ENCODE measurements at places on chromosomes 2 and 18. TPM values are rescaled to one million over a fixed set of nuclear protein-coding genes. Genes with fewer than 3 reads are reported as not detected.

DNA sequence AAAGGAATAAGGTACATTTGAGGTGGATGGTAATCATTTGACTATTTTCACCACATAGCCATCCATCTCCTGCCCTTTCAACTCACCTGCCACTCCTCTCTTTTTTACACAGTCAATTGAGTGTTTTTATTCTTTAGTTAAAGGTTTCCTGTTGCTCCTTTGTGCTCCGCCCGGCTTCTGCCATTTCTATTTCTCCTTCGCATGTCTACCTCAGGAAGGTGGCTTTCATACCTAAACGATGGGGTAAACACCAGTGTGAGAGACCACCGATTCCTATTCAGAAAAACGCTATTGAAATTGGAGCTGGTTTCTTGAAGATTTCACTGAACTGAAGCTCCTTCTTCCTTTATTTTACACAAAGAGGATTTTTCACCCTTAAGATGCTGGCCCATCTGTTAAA is 1628.0 kb upstream of the PIK3C3 start:
- no peak for DNase-seq
- H3K27me3 ChIP-seq, result no peaks in the 10 kb centered on the region
- no peaks in the 10 kb centered on the region for H3K4me1 ChIP-seq
- H3K27ac ChIP-seq, result no peak overlapping the region

- H3K4me3 ChIP-seq, result peak within 1 kb of the TSS; percentile 22
- no peaks in the 10 kb centered on the region for H3K36me3 ChIP-seq
- no peak for DNase-seq
- peaks cover 12% of the 10 kb centered on the region for H3K4me1 ChIP-seq
Observed at GRCh38 chr18:46756559-46757201, at the start of gene ST8SIA5. ST8SIA5 (minus strand) TSS chr18:46757053; CDS start chr18:46756508, 545 bp downstream.

DNA sequence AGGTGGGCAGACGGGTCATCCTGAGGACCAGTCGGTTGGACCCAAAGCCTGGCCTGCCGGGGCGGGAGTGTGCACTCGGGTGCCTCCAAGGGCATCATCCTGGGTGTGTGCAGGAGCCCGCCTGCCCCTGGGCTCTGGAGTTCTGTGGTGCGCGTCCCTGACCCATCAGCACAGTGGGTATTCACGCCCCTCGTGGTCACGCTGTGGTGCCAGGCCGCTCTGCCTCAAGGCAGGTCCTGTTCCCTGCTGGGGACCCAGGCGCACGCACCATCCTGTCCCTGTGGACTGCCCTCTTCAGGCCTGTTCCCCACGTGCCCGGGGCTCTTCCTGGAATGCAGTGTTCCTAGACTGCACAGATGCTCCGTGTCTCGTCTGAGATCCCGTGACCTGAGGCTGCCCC is 14.3 kb upstream of the D2HGDH start:
- H3K4me3 ChIP-seq, result no peak overlapping the region
- H3K27me3 ChIP-seq, result no peaks in the 10 kb centered on the region
- DNase-seq, result no peak
- H3K4me1 ChIP-seq, result no peaks in the 10 kb centered on the region

DNA sequence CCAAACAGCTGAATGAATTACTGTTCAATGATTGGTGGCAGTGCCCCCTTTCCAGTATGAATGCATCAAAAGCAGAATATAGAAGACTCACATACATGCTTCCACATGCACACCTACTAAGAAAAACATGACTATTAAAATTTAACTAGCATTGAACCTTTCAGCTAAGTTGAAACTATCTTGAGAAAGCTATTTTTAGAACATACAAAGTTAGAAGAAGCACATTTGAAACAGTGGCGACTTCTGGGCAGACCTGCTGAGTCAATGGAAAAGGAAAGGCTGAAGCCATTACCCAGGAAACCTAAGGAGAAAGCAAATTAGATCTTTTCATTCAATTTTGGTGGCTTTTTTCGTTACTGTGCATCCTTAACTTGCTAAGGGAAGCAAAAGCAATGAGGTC is 55.9 kb downstream of the PLA2R1 start:
- H3K27me3 ChIP-seq, result peaks cover 6% of the 10 kb centered on the region
- no peaks in the 10 kb centered on the region for H3K36me3 ChIP-seq
- H3K4me1 ChIP-seq, result no peaks in the 10 kb centered on the region
- H3K4me3 ChIP-seq, result no peak overlapping the region

DNA sequence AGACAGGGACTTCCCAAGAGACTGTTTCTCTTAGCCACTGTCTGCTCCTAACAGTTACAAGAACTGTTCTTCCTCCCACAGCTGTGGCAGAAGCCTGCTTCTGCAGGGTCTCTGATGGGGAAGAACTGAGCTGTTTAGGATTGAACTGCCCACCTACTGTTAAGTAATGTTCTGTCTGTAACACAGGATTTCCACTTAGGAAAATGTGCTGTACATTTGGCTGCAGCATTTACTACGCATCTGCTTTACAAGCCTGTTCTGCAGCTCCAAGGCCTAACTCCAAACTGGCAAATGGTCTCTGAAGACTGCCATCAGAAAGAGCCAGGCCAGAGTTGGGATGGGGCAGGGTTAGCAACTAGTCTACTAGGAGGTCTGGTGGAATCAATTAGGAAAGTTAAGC is 87.8 kb upstream of the UPP2 start:
- no peak overlapping the region for H3K4me3 ChIP-seq
- H3K27ac ChIP-seq, result no peak overlapping the region
- H3K36me3 ChIP-seq, result no peaks in the 10 kb centered on the region
- peaks cover 7% of the 10 kb centered on the region for H3K4me1 ChIP-seq
- peaks cover 2% of the 10 kb centered on the region for H3K27me3 ChIP-seq
- DNase-seq, result no peak

DNA sequence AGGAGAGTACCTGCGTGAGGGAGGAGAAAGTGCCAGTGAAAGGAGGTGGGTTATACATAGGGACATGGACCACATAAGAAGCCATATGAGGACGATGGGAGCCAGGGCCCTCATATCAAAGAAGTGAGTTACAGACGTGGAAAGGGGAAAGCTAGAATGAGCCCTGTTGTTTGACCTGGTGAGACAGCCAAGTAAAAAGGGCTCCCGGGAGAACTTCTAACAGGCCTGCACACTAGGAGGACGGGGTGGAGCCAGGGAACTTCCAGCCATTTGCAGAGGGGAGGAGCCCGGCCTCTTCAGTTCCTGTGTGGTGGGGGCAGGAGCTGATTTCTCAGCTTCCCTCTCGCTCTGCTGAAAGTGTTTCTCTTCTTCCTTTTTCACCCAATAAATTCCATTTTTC is 84.1 kb upstream of the SLC66A3 start:
- no peaks in the 10 kb centered on the region for H3K36me3 ChIP-seq
- no peak overlapping the region for H3K4me3 ChIP-seq
- peak; percentile 19 for DNase-seq
- H3K4me1 ChIP-seq, result no peaks in the 10 kb centered on the region
- H3K27me3 ChIP-seq, result peaks cover 20% of the 10 kb centered on the region
- H3K27ac ChIP-seq, result no peak overlapping the region

DNA sequence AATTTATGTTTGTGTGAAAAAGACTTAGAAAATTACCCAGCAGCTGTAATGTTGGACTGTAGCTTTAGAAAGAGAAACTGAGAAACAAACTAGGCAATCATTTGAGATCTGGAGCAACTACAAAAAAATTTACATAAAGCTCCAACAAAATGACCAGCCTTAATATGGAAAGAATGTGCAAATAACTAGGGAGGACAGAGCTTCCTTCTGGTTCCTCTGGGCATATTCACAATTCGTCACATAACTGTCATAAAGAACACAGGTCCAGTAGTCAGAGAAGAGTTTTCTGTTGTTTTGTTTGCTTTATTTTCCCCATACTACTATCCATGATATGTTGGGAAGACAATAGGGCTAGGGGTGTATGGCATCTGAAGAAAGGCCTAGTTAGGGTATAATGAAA is 416.8 kb upstream of the DSEL start:
- H3K36me3 ChIP-seq, result no peaks in the 10 kb centered on the region
- no peaks in the 10 kb centered on the region for H3K27me3 ChIP-seq
- no peak overlapping the region for H3K4me3 ChIP-seq

- no peak overlapping the region for H3K27ac ChIP-seq
- peaks cover 11% of the 10 kb centered on the region for H3K4me1 ChIP-seq
- DNase-seq, result no peak
- peaks cover 5% of the 10 kb centered on the region for H3K36me3 ChIP-seq
- no peaks in the 10 kb centered on the region for H3K27me3 ChIP-seq
Observed at GRCh38 chr2:3200420-3200939, 177.1 kb downstream of the EIPR1 start.

GRCh38 chr2:209091056-209091455 is 332.8 kb upstream of the MAP2 start:
- no peak overlapping the region for H3K4me3 ChIP-seq
- no peaks in the 10 kb centered on the region for H3K36me3 ChIP-seq
- no peaks in the 10 kb centered on the region for H3K4me1 ChIP-seq
- H3K27me3 ChIP-seq, result no peaks in the 10 kb centered on the region
- DNase-seq, result no peak

DNA sequence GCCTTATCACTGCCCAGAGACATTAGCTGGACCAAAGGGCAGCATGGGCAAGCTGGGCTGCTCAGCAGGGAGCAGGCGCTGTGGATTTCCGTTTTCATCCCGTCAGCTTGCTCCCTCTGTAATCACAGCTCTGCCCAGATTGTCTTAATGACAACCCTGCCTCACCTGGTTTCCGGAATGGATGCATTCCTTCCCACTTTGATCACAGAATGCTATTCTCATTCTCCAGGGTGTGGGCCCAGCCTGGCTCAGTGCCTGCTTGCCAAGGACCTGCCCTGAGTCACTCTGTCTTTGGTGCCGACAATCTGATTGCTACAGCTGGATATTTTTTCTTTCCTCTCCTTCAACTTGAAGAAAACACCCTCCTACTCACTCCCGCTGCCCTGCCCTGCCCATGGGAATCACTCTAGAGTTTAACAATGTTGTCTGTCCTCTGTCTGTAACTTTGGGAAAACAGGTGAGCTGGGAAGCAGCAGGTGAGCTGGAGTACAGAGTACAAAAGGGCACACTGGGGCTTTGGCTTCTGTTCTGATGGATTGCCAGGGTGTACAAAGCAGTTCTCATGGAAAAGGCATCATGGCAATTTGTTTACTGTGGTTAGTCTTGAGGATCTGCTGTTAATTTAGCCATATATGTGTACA is 27.2 kb upstream of the FAM136A start:
- no peaks in the 10 kb centered on the region for H3K4me1 ChIP-seq
- H3K27me3 ChIP-seq, result no peaks in the 10 kb centered on the region
- DNase-seq, result no peak
- H3K36me3 ChIP-seq, result no peaks in the 10 kb centered on the region
- H3K27ac ChIP-seq, result no peak overlapping the region
- no peak overlapping the region for H3K4me3 ChIP-seq

DNA sequence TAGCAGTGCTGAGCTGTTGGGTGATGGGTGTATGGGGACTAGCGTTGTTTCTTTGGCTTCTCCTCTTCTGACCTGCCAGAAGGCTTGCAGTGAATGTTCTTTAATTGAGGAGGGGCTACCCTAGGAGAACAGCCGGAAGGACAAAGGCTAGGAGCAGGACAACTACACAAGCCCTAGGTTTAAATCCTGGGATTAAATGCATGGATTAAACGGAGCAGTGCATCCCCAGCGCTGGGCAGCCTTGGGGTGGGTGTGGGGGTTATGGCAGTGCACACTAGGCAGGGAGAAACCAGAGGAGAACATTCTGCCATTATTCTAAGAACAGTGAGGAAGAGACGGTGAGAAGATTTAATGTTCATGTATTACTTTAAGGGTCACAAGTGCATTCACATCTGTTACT is 86.4 kb upstream of the MCFD2 start:
- no peak overlapping the region for H3K4me3 ChIP-seq
- no peak overlapping the region for H3K27ac ChIP-seq
- H3K27me3 ChIP-seq, result no peaks in the 10 kb centered on the region
- H3K4me1 ChIP-seq, result no peaks in the 10 kb centered on the region
- DNase-seq, result no peak

GRCh38 chr2:206530727-206531126 is 87.4 kb downstream of the ADAM23 start:
- H3K27me3 ChIP-seq, result peaks cover 4% of the 10 kb centered on the region
- peaks cover 8% of the 10 kb centered on the region for H3K4me1 ChIP-seq
- H3K4me3 ChIP-seq, result peak overlapping the region; percentile 18
- peak; percentile 23 for DNase-seq

DNA sequence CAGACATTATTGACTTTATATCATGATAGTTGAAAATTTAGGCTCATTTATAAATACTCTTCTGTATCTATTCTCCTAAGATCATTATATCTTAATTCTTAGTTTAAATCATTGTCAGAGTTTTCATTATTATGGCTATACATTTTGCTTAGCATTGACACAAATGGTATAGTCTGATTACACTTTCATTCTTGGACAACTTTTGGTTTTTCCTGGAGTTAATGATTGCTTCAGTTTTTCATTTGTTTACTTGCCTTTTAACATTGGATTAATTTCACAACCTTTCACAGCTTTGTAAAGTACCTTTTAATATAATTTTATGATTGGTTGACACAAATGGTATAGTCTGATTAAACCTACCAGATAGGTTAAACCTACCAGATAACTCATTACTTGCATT is 298.2 kb downstream of the DYSF start:
- no peaks in the 10 kb centered on the region for H3K4me1 ChIP-seq
- DNase-seq, result no peak

- no peaks in the 10 kb centered on the region for H3K27me3 ChIP-seq
Observed at GRCh38 chr2:159755788-159756187, 42.2 kb downstream of the CD302 start.

GRCh38 chr18:63917817-63918216 is 10.1 kb downstream of the SERPINB10 start:
- no peak overlapping the region for H3K27ac ChIP-seq
- no peak for DNase-seq
- H3K4me3 ChIP-seq, result no peak overlapping the region
- H3K36me3 ChIP-seq, result no peaks in the 10 kb centered on the region
- peaks cover 34% of the 10 kb centered on the region for H3K27me3 ChIP-seq

DNA sequence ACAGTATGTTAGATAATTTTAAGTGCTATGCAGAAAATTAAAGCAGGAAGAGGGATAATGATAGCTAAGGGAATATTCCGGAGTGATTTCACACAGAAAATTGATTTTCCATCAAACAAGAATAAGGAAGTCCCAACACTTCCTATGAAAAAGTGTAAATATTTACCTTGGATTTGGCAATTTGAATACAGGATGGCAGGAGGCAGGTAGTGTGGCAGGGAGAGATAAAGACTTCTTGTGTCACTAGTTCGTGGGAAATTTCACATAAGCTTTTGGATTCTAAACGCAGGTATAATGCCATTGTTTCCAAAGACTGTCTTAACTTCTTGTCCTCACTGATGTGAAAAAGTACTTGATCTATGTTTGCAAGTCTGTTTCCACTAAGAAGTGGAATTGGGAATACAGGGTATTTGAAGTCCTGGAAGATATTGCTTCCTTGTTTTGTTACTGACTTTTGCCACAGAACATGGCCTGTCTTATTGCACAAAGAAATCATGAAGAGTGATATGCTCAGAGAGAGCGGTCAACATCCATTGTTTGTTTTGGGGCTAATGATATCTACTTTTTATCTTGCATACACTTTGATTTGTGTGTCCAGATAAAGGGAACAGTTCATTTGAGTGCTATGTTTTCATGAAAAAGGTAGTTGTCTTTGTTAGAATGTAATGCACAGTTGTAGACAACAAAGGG is 1216.1 kb upstream of the FAM98A start:
- no peak for DNase-seq
- H3K36me3 ChIP-seq, result no peaks in the 10 kb centered on the region
- H3K4me1 ChIP-seq, result no peaks in the 10 kb centered on the region
- no peaks in the 10 kb centered on the region for H3K27me3 ChIP-seq
- no peak overlapping the region for H3K4me3 ChIP-seq
- no peak overlapping the region for H3K27ac ChIP-seq

Gene GAREM1
- not detected for total RNA-seq

Gene HSPE1
- total RNA-seq, result 356 TPM

Gene MORN2
- total RNA-seq, result 5.0 TPM

Gene CCT4
- 388 TPM for total RNA-seq

Gene CROCC2
- total RNA-seq, result not detected

Gene CD302
- total RNA-seq, result 0.74 TPM

Gene ITM2C
- 43.2 TPM for total RNA-seq

Gene COLEC12
- not detected for total RNA-seq

Data from activated CD8-positive, alpha-beta T cell treated with anti-CD3 and anti-CD28 coated beads for 36 hours (primary cell).